Fibroblast of lung (primary cell): ENCODE measurements at places on chromosomes 13 and 19. TPM values are rescaled to one million over a fixed set of nuclear protein-coding genes. Genes with fewer than 3 reads are reported as not detected.

COX7A1 gene
- total RNA-seq: 30.0 and 77.9 TPM in 2 replicates

AKAP8L gene
- total RNA-seq: 61.1 and 87.0 TPM in 2 replicates

ZNF415 gene
- total RNA-seq: 11.8 and 15.7 TPM in 2 replicates

HNRNPL gene
- total RNA-seq: 144 and 184 TPM in 2 replicates

RFPL4AL1 gene
- not detected in 2 replicates for total RNA-seq

MADCAM1 gene
- 0.17 and 0.26 TPM in 2 replicates for total RNA-seq

MCEMP1 gene
- not detected in 2 replicates for total RNA-seq

CEACAM7 gene
- total RNA-seq: not detected in 2 replicates

KCNC3 gene
- under 0.01 TPM in 1 of 2 replicates, not detected in the other for total RNA-seq

PCDH8 gene
- not detected in 2 replicates for total RNA-seq

PRSS57 gene
- total RNA-seq: not detected in 2 replicates

ZNF66 gene
- total RNA-seq: 0.77 and 1.5 TPM in 2 replicates

ELSPBP1 gene
- not detected in 2 replicates for total RNA-seq

VSTM1 gene
- total RNA-seq: not detected in 2 replicates

SULT2A1 gene
- not detected in 2 replicates for total RNA-seq

PAF1 gene
- 38.8 and 46.4 TPM in 2 replicates for total RNA-seq

PCCA gene
- total RNA-seq: 52.1 and 73.0 TPM in 2 replicates

CLEC4G gene
- not detected in 2 replicates for total RNA-seq

LILRB2 gene
- total RNA-seq: not detected in 2 replicates

GPC6 gene
- total RNA-seq: 33.7 and 50.3 TPM in 2 replicates

NKPD1 gene
- total RNA-seq: 0.17 and 0.26 TPM in 2 replicates

CYP4F3 gene
- not detected in 2 replicates for total RNA-seq

GPR12 gene
- total RNA-seq: not detected in 2 replicates

POU2F2 gene
- total RNA-seq: under 0.01 and 0.17 TPM in 2 replicates

NDUFA7 gene
- 19.3 and 33.7 TPM in 2 replicates for total RNA-seq

POLR1D gene
- total RNA-seq: 84.6 and 110 TPM in 2 replicates

NALCN gene
- total RNA-seq: 0.77 and 1.5 TPM in 2 replicates

SUPT20H gene
- total RNA-seq: 35.2 and 56.5 TPM in 2 replicates

SOHLH2 gene
- 0.77 and 1.8 TPM in 2 replicates for total RNA-seq

CEACAM6 gene
- not detected in 2 replicates for total RNA-seq

CD70 gene
- total RNA-seq: not detected in 2 replicates

C19orf12 gene
- total RNA-seq: 23.1 and 26.8 TPM in 2 replicates

WDR62 gene
- total RNA-seq: 0.26 and 2.8 TPM in 2 replicates

AMER2 gene
- total RNA-seq: under 0.01 TPM in 1 of 2 replicates, not detected in the other

STARD13 gene
- total RNA-seq: 16.2 and 44.6 TPM in 2 replicates

APOC4 gene
- not detected in 2 replicates for total RNA-seq

FAM83E gene
- 0.50 and 1.0 TPM in 2 replicates for total RNA-seq

ZNF223 gene
- total RNA-seq: 4.6 and 5.3 TPM in 2 replicates

SLITRK6 gene
- 14.6 and 39.5 TPM in 2 replicates for total RNA-seq

SULT2B1 gene
- 0.33 TPM in 1 of 2 replicates, not detected in the other for total RNA-seq

CCDC194 gene
- total RNA-seq: not detected in 2 replicates

C5AR2 gene
- under 0.01 TPM in 1 of 2 replicates, not detected in the other for total RNA-seq

SELENOV gene
- not detected in 2 replicates for total RNA-seq

TBXA2R gene
- total RNA-seq: 0.77 and 1.8 TPM in 2 replicates

F2RL3 gene
- total RNA-seq: under 0.01 TPM in 1 of 2 replicates, not detected in the other

LGI4 gene
- 0.17 and 0.26 TPM in 2 replicates for total RNA-seq

LGALS14 gene
- total RNA-seq: not detected in 2 replicates

ZNF714 gene
- total RNA-seq: 3.1 and 6.9 TPM in 2 replicates

TGFBR3L gene
- total RNA-seq: 1.0 and 1.3 TPM in 2 replicates

USF2 gene
- total RNA-seq: 42.1 and 53.8 TPM in 2 replicates

FPR3 gene
- under 0.01 TPM in 1 of 2 replicates, not detected in the other for total RNA-seq

ZNF836 gene
- 10.0 and 13.2 TPM in 2 replicates for total RNA-seq

PIK3R2 gene
- 10.1 and 11.3 TPM in 2 replicates for total RNA-seq

PSPN gene
- total RNA-seq: 0.99 and 1.8 TPM in 2 replicates

ZNF587 gene
- total RNA-seq: 12.1 and 23.6 TPM in 2 replicates

NFIC gene
- 34.9 and 66.4 TPM in 2 replicates for total RNA-seq
